Right ventricle myocardium superior (tissue), 1 donor: ENCODE measurements at places on chromosomes 6 and 20. TPM values are rescaled to one million over a fixed set of nuclear protein-coding genes. Genes with fewer than 3 reads are reported as not detected.

DNA sequence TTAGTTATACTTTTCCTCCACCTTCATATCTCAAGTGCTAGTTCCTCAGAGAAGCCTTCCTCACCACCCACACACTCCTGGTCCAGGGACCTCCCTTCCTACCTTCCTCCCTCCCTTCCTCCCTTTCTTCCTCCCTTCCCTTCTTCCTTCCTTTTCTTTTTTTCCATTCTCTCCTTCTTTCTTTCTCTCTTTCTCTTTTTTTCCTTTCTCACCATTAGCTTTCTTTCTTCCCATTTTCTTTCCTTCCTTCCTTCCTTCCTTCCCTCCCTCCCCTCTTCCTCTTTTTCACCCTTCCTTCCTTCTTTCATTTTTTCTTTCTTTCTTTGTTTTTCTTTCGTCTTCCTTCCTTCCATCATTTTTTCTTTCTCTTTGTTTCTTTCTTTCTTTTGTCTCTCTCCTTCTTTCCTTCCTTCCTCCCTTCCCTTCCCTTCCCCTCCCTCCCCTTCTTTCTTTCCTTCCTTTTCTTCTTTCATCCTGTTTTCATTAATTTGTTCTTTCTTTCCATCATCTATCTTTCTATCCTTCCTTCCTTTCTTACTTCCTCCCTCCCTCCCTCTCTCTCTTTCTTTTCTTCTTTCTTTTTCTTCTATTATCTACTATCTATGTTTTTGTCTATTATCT, 416.0 kb downstream of the PLCB1 start:
- no peak for DNase-seq

GSTA3 gene
- not detected for total RNA-seq

MAFB gene
- total RNA-seq = 14.7 TPM

RUNX2 gene
- total RNA-seq = 0.24 TPM

HBS1L gene
- 89.0 TPM for total RNA-seq
